ENCODE measurements at places on chromosomes 1 and 21.

DNA sequence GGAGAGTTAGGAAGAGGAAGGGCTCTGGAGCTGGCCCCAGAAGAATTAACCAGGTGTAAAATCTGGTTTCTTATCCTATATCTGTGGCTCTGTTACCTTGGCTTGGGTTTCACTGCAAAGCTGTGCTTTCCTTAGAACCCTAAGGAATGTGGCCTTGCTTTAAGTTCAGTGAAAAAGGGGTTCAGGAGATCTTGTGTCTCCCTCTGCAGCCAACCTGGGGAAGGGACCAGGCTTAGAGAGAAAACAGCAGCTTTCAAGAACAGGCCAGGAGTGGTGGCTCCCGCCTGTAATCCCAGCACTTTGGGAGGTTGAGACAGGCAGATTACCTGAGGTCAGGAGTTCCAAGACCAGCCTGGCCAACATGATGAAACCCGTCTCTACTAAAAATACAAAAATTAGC is 16.1 kb upstream of the MYCL start:
- DNase-seq, result no peak

GRCh38 chr1:156344409-156344808 is 6.1 kb downstream of the TSACC start:
- DNase-seq, result no peak

- no peak for DNase-seq
Measured at GRCh38 chr1:230185076-230186001, 118.3 kb downstream of the GALNT2 start.

GRCh38 chr1:232622378-232622777 is 7.6 kb downstream of the SIPA1L2 start:
- DNase-seq, result no peak

DNA sequence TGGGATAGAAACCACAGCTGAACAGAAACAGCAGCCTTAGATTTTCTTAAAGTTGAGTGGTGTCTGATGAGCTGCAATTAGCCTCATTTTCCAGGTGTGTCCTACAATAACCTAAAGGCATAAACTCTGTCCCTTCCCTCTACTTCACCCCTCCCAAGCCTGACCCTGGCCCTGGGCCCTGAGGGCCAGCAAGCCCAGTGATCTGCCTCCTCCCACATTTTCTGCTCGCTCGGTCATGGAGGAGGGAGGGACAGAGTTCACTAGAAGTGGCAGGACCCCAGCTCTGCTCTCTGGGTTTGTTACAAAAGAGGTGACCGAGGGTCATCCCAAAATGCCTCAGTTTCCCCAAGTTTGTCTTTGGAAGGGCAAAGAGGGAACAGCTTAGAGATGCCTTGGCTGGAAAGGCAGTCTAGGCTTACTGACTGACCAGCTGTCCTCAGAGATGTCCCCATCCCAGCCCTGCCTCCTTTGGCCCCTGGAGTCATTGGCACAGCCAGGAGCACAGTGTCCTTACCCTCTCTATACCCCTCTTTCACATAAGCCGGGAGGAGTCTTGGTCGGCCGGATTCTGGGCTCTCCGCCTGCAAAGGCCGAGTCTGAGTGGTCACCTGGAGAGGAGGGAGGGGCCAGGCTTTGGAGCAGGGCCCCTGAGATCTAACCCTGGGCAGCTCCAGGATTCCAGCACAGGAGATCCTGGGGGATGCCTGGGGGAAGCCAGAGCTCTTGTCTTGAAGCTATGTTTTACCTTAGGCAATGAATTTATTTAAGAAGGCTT is 172.7 kb downstream of the PTPRU start:
- no peak for DNase-seq

DNA sequence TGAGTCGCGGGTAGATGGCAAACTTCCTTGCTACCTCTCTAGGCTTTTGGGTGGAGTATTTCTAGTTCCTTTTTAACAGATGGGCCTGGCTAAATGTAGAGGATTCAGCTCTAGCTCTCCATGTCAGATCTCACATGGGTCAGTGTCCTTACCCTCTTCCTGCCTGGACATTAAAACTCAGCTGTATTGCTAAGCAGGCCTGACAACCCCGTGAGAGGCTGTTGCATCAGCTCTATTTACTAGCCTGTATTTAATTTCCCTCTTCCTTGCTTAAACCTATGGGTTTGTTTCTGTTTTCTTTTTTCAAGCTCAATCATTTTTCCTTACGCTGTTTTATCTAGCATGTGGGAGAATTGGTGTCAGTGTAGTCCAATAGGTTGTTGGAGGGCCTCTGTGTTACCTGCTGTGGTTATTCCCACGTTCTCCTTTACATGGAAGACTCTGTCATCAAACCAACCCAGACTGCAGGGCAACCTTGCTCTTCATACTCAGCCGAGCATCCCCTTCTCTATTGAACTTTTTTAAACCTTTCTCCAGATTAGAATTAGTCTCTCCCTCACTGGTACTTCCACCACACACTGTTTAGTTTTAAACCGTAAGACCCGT is 79.5 kb upstream of the BACH1 start:
- no peak for DNase-seq

GRCh38 chr1:10674700-10675609 is 121.5 kb downstream of the CASZ1 start:
- DNase-seq, result no peak

DNA sequence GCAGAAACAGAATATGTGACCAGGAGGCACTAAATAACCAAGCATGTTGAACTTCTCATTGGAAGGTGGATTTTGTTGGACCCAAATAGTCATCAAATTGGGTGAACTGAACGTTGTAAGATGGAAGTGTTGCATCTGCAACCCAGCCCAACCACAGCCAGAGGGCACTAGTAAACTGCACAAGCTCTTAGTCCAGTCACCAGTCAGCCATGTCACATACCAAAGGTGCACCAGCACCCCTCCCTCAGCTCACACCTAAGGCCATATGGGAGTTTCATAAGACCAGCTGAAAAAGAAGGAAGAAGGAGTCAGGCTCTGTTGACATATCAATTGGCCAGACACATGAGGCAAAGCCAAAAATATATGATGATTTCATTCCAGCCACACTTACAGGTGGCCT is 481.7 kb upstream of the NR5A2 start:
- no peak for DNase-seq

GRCh38 chr1:11691928-11692711 is 610 bp downstream of the DRAXIN start:
- no peak for DNase-seq

GRCh38 chr1:193054169-193054675 is 4.9 kb downstream of the UCHL5 start:
- DNase-seq, result no peak

GRCh38 chr1:56916630-56917029 is 49.2 kb downstream of the C8B start:
- no peak for DNase-seq

DNA sequence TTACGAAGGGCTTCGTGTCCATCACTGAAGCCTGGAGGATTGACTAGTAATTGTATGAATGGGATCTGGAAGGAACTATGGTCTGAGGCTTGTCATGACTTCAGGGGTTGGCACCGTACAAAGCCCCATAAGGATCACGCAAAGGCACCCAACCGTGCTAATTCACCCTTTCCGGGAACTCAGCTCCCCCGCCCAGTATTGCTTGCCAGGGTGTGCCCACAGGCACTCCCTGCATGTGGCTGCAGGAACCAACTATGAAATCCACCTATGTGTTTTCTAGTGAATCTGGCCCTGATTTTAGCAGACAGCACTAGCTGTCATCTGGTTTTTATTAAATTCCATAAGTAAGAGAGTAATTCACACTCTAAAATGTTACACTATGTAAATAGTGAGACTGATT is 139.2 kb downstream of the TM2D1 start:
- no peak for DNase-seq

- DNase-seq, result no peak
Measured at GRCh38 chr1:201336711-201337450, 40.6 kb downstream of the TNNT2 start.

GRCh38 chr1:182740120-182740519 is 49.5 kb upstream of the NPL start:
- DNase-seq, result no peak

DNA sequence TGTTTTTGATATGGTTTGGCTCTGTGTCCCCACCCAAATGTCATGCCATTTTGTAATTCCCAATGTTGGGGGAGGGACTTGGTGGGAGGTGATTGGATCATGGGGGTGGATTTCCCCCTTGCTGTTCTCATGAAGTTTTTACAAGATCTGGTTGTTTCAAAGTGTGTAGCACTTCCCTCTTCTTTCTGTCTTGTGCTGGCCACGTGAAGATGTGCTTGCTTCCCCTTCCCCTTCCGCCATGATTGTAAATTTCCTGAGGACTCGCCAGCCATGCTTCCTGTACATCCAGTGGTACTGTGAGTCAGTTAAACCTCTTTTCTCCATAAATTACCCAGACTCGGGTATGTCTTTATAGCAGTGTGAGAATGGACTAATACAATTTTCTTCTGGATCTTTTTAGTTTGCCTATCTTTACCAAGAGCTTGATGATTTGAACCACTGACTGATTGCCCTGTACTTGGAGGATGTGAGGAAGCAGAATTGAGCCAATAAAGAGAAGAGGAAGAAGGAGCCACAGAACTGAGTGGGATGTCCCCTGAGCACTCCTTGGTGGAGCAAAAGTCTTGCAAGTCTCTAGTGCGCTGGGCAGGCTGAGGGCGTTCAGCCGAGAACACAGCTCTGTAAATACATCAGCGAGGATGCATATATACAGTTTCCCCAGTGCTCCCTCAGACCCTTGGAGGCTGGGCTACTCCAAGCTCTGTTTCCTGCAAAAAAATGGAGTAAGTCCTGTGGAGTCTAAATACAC is 102.6 kb downstream of the CYYR1 start:
- no peak for DNase-seq

DNA sequence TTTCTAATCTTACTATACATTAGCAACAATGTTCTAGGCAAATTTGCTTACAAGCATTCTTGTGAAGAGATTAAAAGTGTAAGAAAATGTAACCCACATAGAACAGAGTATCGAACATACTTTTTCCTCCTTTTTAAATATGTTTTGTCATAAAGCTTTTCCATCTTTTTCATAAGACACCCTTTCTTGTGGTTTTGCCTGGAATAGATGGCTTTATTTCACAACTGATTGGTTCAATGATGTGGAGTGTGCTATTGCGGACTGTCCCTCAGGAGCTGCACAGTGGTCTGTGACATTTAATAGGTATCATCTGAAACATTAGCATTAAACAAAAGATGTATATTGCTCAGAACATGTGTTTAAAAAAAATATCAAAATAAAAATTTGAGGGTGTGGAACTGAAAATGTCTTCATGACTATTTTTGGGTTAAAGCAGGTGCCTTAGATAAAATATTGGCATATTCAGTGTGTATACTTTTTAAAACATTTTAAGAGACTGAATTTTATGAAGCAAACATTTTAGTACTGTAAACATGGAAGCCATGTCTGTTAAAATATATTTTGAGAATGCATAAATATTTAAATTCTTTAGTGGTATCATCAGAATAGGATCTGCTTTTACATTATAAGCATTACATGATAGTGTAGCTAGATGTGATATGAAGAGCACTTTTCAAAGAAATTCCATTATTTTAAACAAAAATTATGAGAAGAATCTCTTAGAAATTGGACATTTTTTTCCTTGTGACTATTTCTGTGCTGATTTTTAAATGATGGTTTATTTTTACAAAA is 48.3 kb upstream of the C1orf146 start:
- DNase-seq, result no peak

DNA sequence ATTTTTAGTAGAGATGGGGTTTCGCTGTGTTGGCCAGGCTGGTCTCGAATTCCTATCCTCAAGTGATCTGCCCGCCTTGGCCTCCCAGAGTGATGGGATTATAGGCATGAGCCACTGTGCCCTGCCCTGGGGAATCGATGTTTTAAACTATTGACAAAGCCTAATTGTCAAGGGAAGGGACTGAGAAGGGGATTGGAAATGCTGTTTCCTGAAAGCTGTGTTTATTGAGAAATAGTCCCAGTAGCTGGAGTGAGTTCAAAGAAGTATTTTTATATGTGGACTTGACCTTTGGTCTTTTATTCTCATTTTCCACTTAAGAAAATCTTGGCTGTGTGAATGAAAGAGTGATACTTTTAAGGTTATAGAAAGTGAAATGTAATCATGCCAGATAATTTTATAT is 47.5 kb downstream of the KIF1B start:
- DNase-seq, result no peak

DNA sequence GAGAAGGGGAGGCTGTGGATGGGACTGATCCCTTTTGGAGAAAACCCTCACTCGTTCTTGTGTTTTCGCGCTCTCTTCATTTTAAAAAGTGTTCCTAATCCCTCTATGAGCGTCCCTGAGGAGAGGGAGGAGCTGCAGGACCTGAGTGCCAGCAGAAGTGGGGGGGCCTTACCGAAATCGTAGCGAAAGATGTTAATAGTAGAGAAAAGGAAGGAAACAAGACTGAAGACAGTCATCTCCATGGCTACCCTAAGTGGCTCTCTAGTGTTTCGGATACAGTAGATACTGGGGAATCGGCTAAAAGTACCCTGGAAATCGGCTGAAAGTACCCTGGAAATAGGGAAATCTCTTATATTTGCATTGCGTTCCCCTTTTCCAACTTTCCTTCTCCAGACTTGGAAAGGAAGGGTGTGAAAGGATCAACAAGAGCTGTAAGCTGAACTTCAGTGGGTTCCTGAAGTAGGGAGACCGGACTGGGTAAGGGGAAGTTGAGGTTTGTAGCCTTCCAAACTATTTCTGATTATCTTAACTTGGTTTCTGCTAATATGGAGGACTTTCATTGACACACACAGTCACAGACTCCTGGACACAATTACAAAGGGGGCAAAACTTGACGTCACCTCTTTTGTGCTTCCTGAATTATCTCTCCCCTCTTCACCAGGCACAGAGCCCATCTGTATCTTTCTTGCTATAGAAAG is 486 bp upstream of the DSTYK start:
- no peak for DNase-seq

Data from hematopoietic multipotent progenitor cell treated with erythropoietin and hydrocortisone succinate and interleukin-3 and kit ligand, for 17 days (in vitro differentiated cells).